GF-D8 (cell line): ENCODE measurements at places on chromosomes 1 and 21.

- no peak for DNase-seq
Observed at GRCh38 chr21:37751268-37751975, 164.8 kb downstream of the KCNJ6 start.

DNA sequence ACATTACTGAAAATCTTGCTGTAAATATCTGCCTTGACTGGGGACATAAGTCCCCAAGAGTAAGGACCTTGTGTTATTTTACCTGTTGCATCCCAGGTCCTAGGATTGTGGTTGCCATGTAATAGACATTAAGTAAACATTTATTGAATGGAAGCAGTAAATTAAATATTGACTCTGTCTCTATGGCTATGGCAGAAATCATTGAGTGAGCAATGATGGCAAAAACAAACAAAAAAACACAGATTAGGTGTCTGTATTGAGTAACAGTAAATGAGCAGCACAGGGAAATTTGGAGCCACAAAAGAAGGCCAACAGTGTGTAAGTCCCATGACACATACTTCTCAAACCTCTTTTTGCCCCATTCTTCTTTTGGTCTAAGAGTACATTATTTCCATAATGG is 240.4 kb downstream of the NFIA start:
- DNase-seq = no peak

DNA sequence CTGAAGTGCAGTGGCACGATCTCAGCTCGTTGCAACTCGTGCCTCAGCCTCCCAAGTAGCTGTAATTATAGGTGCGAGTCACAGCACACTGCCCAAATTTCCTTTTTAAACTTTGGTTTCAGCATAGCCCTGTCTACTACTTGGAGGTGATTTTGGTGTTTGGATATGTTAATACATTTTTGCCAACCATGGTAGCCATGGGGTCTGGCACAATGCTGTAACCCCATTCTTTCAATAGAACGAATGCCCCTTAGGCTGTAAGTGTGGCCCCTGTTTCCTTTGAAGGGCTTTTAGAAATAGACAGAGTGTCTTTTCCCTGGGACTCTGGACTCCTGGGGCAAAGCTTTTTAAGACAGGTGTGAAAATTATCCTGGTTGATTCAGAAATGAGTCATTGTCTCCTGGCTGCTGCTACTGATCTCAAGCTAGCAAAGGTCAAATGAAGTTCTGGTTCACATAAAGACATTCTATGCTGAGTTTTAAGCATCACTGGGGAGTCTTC is 141.1 kb upstream of the RUNX1 start:
- no peak for DNase-seq

- peak; percentile 19 for DNase-seq
Observed at GRCh38 chr1:161792740-161793139, 26.6 kb downstream of the ATF6 start.

- DNase-seq = peak; percentile 48
Observed at GRCh38 chr1:13732971-13733667, 33.1 kb downstream of the PRDM2 start.

DNA sequence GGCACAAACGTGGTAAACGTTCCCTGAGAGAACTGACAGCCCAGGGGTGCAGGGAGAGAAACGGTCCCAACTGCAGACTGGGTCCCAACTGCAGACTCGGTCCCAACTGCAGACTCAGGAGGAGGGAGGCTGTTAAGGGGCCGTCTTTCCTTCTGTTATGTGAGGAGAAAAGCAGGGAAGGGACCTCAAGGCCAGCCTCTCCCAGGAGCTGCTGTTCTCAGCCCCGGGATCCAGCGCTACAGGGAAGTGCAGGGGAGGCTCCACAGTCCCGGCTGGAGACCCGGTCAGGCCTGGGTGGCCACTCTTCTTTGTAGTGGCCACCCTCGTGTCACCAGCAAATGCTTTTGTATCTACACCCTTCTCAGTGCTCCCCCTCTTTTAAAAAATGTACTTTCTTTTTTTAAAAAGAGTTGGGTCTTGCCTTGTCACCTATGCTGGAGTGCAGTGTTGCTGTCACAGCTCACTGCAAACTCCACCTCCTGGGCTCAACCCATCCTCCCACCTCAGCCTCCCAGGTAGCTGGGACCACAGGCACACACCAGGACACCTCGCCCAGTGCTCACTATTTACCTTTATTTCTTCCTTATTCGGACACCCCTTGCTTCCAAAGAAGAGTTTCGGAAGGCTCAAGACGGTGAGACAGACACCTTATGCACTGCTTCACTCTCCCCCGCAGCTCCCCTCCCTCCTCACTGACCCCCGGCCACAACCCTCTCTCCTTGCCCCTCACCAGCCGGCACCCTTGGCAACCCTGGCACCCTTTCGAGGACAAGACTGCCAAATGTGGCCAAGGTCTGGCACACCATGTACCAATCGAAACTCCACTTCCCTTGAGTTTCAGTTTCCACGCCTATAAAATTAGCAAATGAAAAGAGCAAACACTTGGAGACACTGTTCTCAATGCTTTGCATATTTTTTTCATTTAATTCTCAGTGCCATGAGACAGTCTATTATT is 21.8 kb downstream of the CAPN2 start:
- DNase-seq = no peak

GRCh38 chr1:172244865-172245264 is 175.6 kb upstream of the C1orf105 start:
- no peak for DNase-seq

GRCh38 chr21:17671733-17672132 is 59.0 kb upstream of the BTG3 start:
- DNase-seq = no peak

DNA sequence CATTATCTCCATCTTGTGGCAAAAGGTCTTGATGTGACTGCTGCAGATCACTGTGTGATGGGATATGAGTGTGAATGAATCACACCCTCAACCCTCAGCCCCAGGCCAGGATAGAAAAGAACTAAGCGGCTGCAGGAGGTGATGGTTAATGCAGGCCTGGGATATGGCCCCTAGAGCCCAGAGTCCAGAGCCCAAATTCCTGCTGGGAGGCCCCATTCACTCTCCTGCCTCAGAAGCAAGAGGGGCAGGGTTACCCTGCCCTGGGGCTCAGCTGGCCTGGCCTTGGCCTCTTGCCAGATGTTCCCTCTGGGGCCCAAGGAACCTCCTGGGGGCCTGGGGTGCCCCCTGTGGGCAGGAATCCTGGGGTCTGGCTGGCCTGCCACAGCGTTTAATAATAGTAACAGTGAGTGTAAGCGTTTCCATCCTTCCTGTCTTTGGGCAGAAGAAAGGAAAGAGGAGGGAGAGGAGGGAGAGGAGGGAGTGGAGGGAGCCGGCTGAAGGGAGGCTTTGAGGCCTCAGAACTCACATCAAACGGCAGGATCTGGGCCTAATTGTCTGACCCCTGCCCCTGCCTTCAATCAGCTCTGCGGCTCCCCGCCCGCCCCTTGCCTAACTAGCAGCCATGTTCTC is 26.2 kb downstream of the DMAP1 start:
- no peak for DNase-seq

DNA sequence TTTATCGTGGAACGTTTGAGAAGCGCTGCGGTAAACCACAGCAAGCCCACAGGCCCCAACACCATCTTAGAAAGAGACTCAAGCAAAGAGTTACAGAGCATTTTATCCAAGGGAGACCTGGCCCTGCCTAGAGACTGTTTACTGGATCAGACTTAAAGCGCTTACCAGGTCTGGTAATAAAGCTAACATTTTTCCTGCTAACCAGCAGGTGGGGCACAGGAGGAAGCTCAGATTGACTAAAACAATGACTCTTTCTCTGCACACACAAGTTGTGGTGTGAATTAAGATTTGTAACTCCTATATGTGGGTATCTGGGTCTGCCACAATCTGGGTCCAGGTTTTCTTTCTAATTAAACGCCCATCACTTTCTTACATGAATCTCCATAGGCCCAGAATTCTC is 136.5 kb upstream of the ETS2 start:
- DNase-seq = no peak

GRCh38 chr1:41716188-41717130 is 202.3 kb downstream of the HIVEP3 start:
- no peak for DNase-seq

GRCh38 chr1:234069760-234070159 is 165.3 kb downstream of the SLC35F3 start:
- no peak for DNase-seq

- DNase-seq = peak; percentile 62
Observed at GRCh38 chr1:234724516-234725176, 114.7 kb upstream of the IRF2BP2 start.
